ENCODE measurements at places on chromosomes 12 and 14.

- no peaks in the 10 kb centered on the region for H3K27me3 ChIP-seq
- no peak for DNase-seq
- H3K4me1 ChIP-seq: no peaks in the 10 kb centered on the region
- no peak overlapping the region for H3K4me3 ChIP-seq
Measured at GRCh38 chr14:51014625-51015024, 70.3 kb upstream of the PYGL start.

DNA sequence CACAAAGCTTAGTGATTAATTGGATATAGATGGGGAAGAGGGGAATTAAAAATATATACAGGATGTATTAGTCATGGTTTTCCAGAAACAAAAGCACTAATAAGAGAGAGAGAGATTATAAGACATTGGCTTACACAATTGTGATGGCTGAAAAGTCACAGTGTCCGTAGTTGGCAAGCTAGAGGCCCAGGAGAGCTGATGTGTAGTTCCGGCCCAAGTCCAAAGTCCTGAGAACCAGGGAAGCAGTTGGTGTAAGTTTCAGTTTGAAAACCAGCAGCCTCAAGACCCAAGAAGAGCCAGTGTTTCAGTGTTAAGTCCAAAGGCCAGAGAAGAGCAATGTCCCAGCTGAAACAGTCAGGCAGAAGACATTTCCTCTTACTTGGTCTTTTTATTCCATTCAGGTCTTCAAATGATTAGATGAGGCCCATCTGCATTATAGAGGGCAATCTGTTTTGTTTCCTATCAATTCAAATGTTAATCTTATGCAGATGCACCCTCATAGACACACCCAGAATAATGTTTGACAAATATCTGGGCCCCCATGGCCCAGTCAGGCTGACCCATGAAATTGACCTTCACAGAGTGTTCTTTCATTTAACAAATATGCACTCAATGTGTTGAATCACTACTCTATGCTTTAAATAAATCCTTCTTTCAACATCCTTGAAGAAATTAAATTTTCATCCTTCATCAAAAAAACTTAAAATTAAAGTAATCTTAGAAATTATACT, 67.2 kb upstream of the DIO2 start:
- no peaks in the 10 kb centered on the region for H3K36me3 ChIP-seq
- no peaks in the 10 kb centered on the region for H3K27me3 ChIP-seq
- no peak for DNase-seq
- no peak overlapping the region for H3K27ac ChIP-seq
- no peaks in the 10 kb centered on the region for H3K4me1 ChIP-seq

- no peak overlapping the region for H3K4me3 ChIP-seq
- H3K27ac ChIP-seq: no peak overlapping the region
- no peaks in the 10 kb centered on the region for H3K36me3 ChIP-seq
Measured at GRCh38 chr12:64806593-64807460, 17.6 kb upstream of the TBC1D30 start.

DNA sequence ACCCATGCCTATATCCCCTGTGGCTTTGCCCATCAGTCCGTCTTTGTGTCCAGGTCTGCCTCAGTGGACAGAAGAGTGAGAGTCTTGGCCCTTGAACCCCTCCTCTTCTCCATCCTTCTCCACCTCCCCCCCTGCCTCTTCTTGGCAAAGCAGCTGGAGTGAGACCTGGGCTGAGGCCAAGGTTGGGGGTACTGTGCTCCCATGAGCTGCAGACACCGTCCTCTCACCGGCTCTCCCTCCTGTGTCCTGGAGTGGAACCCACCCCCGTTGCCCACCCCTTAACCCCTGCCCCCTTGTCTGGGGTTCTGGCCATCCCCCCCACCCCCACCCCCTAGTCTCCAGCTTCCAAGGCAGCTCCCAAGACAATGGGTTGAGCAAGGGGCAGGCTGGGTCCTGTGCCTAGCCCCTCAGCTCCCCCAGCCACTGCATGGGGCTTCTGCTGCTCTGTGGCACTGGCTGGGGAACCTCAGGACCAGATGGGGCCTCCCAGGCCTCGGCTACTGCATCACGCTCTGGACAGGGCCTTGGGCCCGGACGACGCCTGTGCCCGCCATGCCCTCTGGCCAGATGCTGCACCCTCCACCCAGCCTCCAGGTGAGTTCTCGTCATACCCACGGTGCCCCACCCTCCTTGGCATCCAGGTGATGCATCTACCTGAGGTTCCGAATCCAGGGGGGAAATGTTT, 35.7 kb downstream of the RTL1 start:
- H3K27ac ChIP-seq: no peak overlapping the region
- H3K4me3 ChIP-seq: no peak overlapping the region
- no peaks in the 10 kb centered on the region for H3K27me3 ChIP-seq
- no peaks in the 10 kb centered on the region for H3K4me1 ChIP-seq

GRCh38 chr12:104439137-104439536, 17.6 kb upstream of the CHST11 start:
- H3K4me1 ChIP-seq: no peaks in the 10 kb centered on the region
- H3K36me3 ChIP-seq: no peaks in the 10 kb centered on the region
- H3K27me3 ChIP-seq: no peaks in the 10 kb centered on the region
- no peak overlapping the region for H3K4me3 ChIP-seq

DNA sequence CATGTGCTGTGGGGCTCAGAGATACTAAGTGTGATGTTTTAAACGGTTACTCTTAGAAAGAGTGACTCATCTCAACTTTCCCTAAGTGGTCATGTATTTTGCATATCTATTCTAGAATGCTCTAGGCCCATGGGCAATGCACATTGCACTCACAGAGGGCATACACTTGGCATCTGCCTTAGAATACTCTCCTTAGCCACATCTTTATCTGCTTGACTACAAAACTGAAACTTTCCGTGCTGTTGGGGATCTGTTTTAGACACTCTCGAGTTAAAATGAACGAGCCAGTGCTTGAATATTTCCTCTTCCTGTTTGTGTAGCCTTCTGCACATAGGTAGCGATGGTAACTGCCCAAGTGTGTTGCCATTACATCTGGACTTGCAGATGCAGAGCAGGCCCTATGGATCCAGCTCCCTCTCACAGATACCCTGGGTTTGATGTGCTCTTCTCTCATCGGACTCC, 180.5 kb downstream of the CAND1 start:
- DNase-seq: no peak
- no peaks in the 10 kb centered on the region for H3K27me3 ChIP-seq
- H3K4me3 ChIP-seq: no peak overlapping the region
- H3K4me1 ChIP-seq: no peaks in the 10 kb centered on the region

GRCh38 chr12:117486840-117487659, 125.6 kb upstream of the NOS1 start:
- no peak overlapping the region for H3K27ac ChIP-seq
- DNase-seq: no peak
- H3K27me3 ChIP-seq: no peaks in the 10 kb centered on the region
- H3K4me1 ChIP-seq: no peaks in the 10 kb centered on the region

DNA sequence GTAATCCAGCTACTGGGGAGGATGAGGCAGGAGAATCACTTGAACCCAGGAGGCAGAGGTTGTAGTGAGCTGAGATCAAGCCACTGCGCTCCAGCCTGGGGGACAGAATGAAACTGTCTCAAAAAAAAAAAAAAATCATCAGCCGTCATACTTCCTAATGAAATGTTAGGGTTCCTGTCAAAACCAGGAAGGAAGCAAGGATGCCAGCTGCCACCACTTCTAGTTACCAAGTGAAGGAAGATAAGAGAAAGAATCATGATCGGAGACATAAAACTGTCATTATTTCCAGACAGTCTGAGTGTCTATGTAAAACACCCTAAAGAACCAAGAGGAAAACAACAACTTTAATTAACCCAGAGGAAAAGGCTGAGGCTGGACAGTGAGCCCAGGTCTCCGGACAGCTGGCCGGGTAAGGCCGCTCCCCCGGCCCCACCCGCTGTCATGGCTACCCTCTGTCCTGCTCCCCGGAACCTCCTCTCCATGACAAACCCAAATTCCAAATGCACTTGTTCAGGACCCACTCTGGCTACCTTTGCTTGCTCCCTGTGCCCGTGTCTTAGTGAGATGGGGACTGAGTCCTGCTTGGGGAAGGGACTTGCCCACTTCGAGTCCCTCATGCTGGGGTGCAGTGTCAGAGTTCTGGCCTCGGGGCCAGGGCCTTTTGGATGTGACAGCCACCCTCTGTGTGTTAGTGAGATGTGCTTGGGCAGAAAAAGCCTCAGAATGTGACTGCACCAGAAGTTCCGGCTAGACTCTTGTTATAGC, 29.0 kb downstream of the SLC6A12 start:
- no peak overlapping the region for H3K27ac ChIP-seq
- no peak overlapping the region for H3K4me3 ChIP-seq
- no peaks in the 10 kb centered on the region for H3K4me1 ChIP-seq
- H3K27me3 ChIP-seq: no peaks in the 10 kb centered on the region

DNA sequence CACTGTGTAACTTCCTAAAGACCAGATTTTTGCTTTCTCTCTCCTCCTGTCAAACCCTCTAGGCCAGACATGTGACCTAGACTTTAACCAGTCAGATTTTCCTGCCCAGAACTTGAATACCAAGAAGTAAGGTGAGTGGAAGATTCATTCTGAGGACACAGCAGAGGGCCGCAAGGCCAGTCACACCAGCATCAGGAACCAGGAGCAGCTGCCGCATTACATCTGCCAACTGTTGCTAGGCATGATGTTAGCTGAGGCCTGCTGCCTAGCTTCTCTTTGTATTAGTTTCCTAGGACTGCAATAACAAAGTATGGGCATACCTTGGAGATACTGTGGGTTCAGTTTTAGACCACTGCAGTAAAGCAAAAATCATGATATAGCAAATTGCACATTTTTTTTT, 101.9 kb upstream of the BMP4 start:
- no peaks in the 10 kb centered on the region for H3K36me3 ChIP-seq
- H3K27ac ChIP-seq: no peak overlapping the region
- no peaks in the 10 kb centered on the region for H3K27me3 ChIP-seq
- DNase-seq: no peak

DNA sequence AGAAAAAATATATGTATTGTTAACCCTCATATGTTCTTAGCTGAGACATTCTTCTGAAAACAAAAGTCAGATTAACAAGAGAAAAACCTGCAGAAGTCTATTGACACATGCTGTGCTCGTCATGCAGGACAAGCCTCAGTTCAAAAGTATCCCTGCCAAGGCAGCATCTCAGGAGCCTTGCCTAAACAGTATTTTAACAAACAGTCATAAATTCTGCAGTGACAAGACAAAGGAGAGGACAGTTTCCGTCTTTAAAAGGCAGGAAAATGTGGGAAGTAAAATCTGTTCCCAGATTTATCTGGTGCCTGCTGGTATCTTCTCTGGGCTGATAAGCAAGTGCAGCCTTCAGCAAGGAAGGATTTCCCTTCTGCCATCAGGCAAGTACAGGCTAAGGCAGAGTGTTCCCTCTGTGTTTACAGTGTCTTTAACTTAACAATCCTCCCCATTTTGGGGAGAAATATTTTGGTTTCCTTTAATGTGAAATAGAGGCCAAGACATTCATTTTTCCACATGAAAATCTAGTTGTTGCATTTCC, 480.2 kb upstream of the CCDC196 start:
- no peaks in the 10 kb centered on the region for H3K36me3 ChIP-seq
- no peak overlapping the region for H3K4me3 ChIP-seq
- H3K4me1 ChIP-seq: no peaks in the 10 kb centered on the region
- H3K27me3 ChIP-seq: no peaks in the 10 kb centered on the region
- DNase-seq: no peak

GRCh38 chr14:100104523-100105300, 39.5 kb downstream of the EVL start:
- H3K36me3 ChIP-seq: no peaks in the 10 kb centered on the region
- no peak for DNase-seq
- no peak overlapping the region for H3K27ac ChIP-seq
- no peak overlapping the region for H3K4me3 ChIP-seq

GRCh38 chr12:108629824-108630476, 3.7 kb downstream of the SELPLG start:
- no peaks in the 10 kb centered on the region for H3K27me3 ChIP-seq
- no peak overlapping the region for H3K27ac ChIP-seq
- no peaks in the 10 kb centered on the region for H3K4me1 ChIP-seq
- H3K36me3 ChIP-seq: no peaks in the 10 kb centered on the region

- DNase-seq: no peak
- no peak overlapping the region for H3K4me3 ChIP-seq
- H3K4me1 ChIP-seq: peaks cover 43% of the 10 kb centered on the region
- no peaks in the 10 kb centered on the region for H3K36me3 ChIP-seq
- H3K27ac ChIP-seq: no peak overlapping the region
Measured at GRCh38 chr14:85468816-85469215, 61.1 kb upstream of the FLRT2 start.

GRCh38 chr14:91269076-91269991, 24.8 kb upstream of the GPR68 start:
- 0 out of 2 replicates have a peak, but pooled peaks cover 3% of the 10 kb centered on the region for H3K4me1 ChIP-seq
- no peaks in the 10 kb centered on the region for H3K36me3 ChIP-seq
- no peak overlapping the region for H3K4me3 ChIP-seq
- no peak overlapping the region for H3K27ac ChIP-seq
- no peak for DNase-seq

GRCh38 chr14:100649173-100649519, 61.9 kb upstream of the BEGAIN start:
- no peaks in the 10 kb centered on the region for H3K27me3 ChIP-seq
- no peaks in the 10 kb centered on the region for H3K4me1 ChIP-seq
- H3K27ac ChIP-seq: no peak overlapping the region
- DNase-seq: no peak

DNA sequence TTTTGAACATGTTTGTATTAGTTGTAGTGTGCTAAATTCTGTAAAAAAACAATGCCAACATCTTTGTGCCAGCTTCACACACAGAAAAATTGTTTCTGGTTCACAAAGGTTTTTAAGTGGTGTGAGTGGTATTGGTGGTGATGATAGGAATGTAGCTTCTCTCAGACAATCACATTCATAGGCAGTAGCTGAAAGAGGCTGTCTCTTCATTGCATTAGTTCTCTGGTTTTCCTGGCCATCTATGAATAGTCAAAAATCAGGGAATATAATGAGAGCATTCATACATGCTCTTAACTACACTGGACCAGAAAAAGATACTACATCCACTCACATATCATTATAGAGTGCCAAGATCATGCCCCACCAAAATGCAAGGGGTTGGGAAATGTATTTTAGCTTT, 433.5 kb downstream of the FLRT2 start:
- no peaks in the 10 kb centered on the region for H3K36me3 ChIP-seq
- H3K27me3 ChIP-seq: no peaks in the 10 kb centered on the region
- no peak for DNase-seq

- no peak for DNase-seq
- no peak overlapping the region for H3K27ac ChIP-seq
- H3K4me3 ChIP-seq: no peak overlapping the region
Measured at GRCh38 chr12:51004504-51004903, 21.7 kb downstream of the SLC11A2 start.

- no peaks in the 10 kb centered on the region for H3K4me1 ChIP-seq
- H3K27ac ChIP-seq: no peak overlapping the region
- H3K4me3 ChIP-seq: no peak overlapping the region
- DNase-seq: no peak
- no peaks in the 10 kb centered on the region for H3K36me3 ChIP-seq
Measured at GRCh38 chr12:28489246-28489645, 299.0 kb downstream of the CCDC91 start.

DNA sequence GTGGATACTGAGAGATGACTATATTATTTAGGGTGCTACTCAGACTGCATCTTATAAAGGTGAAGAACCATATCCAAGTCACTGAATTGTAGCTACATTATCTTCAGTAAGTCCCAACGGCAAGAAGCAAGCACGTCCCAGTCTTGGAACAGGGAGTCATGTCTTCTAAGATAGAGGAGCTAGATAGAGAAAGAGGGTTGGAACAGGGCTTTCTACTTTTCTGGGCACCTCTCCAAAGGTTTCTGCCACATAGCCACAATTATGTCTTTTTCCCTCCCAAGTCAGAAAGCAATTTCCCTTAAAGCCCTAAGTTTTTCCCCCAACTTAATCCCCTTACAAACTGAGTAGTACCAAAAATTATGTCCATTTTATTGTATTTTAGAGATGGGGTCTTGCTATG, 22.4 kb downstream of the MAPK1IP1L start:
- no peak for DNase-seq
- no peaks in the 10 kb centered on the region for H3K36me3 ChIP-seq
- no peak overlapping the region for H3K27ac ChIP-seq
- H3K4me1 ChIP-seq: peaks cover 30% of the 10 kb centered on the region
- H3K4me3 ChIP-seq: no peak overlapping the region

Measured in Caco-2 (cell line).